ENCODE measurements at places on chromosomes 11 and 22.
A peak's percentile ranks its signal among the peaks of the same experiment; 100 is the strongest.

DNA sequence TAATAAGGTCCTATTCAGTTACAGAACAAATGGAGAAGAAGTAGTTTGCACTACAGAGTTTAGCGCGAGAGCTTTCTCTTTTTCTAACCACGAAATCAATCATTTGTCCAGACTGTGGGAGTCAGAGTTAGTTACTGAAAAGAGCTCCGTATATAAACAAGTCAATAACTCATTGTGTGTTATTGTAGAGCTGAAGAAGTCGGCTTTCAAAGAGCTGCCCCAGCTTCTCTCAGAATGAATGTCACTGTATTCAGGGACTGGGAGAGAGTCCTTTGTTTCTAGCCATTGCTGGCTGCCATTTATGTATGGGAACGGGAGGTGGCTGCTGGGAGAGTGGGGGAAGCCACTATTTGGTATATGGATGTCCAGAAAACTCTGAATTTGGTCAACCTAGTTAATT is 227.8 kb downstream of the DCDC1 start:
- no peak for DNase-seq

DNA sequence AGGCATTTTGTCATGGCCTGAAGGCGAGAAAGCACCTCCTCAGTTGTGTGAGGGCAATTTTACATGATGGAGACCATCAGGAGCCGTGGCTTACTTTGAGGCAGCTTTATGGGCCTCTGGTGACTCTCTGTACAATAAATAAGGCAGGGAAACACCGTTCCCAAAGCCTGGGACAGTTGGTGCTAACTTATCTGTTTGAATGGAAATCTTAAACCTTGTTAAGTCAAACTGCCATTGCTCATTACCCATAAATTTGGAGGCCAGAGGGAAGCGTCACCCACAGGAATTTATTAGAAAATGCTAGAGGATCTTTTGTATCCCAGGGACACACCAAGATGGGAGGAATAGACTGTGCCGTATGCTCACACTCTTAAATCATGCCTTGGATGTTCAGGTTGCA is 1156.9 kb downstream of the BRD1 start:
- DNase-seq = no peak

DNA sequence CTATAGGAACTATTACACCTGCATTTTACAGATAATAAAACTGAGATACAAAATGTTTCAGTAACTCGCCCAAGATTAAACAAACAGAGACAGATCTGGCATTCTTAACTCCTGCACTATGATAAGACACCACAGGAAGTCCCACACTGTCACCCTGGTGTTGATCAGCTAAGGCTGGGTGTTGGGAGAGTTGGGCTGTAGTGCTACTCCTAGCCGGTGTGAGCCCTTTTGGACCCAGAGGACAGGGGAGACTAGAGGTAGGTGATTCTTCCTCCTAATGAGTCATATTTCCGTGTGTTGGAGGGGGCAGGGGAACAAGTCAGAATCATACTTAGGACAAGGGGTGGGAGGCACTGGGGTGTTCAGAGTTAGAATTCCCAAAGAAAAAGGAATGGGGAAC is 353.2 kb upstream of the TENM4 start:
- no peak for DNase-seq

- no peak for DNase-seq
Measured at GRCh38 chr22:20946080-20946986, 20.7 kb upstream of the AIFM3 start.

DNA sequence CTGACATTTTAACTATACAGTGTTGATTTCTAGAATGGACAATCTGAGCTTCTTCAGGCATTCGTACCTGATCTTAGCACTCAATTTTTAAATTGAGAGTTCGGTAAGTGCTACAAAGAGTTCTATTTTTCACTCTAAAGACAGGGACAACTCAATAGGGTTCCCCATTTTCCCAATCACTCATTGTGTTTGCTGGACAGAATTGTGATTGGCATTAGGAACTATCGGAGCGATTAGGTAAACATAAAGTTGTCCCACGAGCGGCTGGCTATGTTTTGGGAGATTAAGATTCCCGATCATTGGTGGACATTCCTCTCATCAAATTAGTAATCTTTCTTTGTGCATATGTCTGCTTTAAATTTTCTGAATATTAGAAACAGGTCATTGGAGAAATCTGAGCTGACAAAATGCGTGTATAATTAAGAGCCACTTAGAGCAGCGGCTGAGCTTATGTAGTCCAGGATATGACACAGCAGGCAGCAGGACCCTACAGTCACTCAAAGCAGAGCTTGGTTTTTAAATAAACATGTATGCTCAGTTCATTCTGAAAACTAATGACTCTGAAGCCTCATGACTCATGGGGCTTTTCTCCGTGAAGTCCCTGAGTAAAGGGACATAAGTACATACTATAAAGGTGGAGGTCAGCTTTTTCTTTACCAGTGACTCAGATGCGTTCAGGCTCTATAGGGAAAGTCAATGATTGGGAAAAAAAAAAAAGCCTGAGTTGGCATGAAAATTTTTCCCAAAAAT is 109.4 kb downstream of the GRIA4 start:
- DNase-seq = peak; percentile 49

- no peak for DNase-seq
Measured at GRCh38 chr11:13090228-13090708, 81.2 kb downstream of the RASSF10 start.

DNA sequence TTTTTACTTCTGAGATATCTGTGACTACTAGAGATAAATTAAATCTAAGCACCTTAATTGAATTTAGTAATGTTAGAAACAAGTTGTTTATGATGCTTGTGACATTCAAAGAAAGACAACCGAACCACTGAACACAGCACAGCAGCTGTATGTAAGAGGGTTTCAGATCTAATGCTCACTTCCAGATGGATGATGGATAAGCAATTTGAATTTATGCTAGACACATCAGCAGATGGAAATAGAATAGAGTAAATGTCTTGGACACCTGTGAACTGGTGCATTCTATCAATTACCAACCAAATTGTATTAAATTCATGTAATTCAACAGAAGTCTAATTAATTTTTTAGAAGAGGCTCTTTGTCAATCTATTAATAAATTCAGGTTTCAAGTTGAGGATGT is 306.3 kb downstream of the CNTN5 start:
- DNase-seq = no peak

DNA sequence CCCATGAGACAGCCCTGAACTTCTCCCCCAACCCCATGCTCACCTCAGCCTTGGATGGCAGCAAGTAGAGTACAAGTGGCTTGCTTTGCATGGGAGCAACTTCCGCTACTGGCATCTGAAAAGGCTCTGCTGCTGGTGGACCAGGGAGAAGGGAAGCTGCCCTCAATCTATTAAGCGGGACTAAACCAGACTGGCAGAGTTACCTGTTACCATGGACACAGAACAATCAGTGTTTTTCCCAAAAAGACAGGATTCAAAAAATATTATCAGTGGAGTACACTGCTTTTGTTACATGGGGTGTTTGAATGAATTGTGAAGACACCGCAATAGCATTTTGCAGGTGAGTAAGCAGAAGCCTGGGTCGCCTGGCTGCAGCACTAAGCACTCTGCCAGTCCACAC is 631.4 kb upstream of the B3GAT1 start:
- DNase-seq = no peak

DNA sequence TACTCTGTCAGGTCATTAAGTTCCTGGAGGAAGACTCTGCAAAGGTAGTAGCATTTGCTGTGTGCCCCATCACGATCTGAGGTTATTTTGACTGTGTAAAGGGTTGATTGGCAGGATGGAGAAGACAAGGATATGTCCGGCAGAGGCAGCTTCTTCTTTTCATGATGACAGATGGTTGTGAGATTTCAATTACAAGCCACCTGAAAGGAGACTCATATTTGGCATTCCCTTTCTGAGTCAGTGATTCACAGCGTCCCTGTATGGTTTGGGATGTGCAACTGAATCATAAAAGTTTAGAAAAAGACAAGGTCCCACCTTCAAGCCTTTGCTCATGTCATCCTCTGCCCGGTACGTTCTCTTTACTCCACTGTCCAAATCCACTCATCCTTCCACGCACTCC is 113.4 kb downstream of the MTNR1B start:
- no peak for DNase-seq

- DNase-seq = no peak
Measured at GRCh38 chr22:17422736-17423343, 53.6 kb downstream of the CECR2 start.

DNA sequence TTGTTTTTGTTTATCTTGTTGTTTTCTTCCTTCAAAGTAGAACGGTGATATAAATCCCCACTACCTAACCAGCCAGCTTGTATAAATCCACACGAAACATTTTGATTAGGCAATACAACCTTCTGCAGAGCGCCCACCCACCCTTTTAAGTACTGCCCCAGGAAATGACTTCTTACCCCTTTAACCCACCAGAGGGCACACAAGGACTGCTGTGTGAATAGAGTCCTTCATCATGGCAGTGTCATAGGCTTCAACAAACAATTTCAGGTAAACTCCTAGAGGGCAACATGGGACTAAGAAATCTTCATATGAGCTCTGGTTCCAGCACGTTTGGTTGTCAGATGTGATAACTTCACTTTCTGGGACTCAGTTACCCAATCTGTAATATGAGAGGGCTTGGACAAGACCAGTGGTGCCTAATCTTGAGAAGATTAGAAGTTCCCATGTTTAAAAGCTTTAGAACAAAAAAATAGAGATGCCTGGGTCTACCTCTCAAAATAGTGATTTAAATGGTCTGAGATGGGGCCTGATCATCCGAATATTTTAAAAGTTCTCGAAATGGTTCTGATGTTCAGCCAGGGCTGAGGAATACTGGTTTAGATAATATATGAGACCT is 56.1 kb downstream of the PIWIL4 start:
- DNase-seq = peak; percentile 74

GRCh38 chr11:80239217-80239616 is 798.4 kb upstream of the TENM4 start:
- DNase-seq = peak; percentile 1

DNA sequence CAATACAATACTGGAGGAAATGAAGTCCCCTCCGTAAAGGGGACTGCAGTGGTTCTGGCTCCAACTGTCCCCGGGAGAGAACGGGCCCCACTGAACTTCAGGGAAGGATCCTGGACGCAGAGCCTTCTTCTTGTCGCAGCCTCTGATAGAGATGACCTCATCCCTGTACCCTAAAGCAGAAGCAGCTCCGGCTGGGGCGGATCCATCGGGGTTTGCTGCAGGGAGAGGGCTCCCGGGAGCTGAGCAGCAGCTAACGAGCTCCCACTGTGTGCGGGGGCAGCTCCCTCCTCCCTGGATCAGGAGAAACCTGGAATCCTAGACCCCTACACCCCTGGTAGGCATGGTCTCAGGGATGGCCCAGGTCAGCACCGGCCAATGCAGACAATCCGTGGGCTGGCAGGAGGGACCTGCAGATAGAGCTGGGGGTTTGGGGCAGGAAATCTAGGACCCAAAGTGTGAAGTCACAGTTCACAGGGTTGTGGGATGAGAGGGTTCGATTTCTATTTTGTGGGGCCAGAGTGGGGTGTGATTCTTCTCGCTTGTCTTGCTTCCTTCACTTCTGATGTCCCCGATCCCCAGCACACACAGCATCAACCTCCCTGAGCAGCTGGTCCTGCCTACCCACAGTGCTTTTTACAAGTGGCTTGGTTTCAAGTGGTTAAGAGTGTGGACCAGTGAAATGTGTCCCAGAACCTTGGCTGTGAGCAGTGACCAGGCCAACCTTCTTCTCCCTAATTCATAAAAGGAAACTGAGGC is 12.9 kb downstream of the KIAA0930 start:
- no peak for DNase-seq

GRCh38 chr11:11935536-11935935 is 72.9 kb downstream of the DKK3 start:
- DNase-seq = no peak

GRCh38 chr22:37197451-37198257 is 9.6 kb upstream of the C1QTNF6 start:
- peak; percentile 86 for DNase-seq

Data from HepG2 (cell line).